ENCODE measurements at places on chromosomes 12 and 14. TPM values are rescaled to one million over a fixed set of nuclear protein-coding genes. Genes with fewer than 3 reads are reported as not detected.

GRCh38 chr14:38209572-38210557, 2.2 kb downstream of the SSTR1 start:
- DNase-seq: no peak

DNA sequence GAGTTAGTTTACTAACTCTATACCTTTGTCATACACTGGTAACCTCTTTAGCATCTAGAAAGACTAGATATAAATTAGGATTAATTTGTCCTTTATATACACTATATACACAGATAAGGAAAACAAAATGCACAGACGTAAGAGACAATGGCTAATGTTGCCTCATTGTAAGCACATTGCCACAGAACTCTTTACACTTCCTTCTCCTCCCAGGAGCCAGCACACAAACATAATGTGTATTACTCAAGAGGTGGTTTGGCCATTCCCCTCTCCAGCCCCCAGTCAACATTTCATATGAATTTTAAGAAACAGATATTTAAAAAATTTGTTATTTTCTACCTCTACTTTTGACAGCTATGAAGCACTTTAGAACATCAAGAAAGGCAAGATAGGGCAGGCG, 131.4 kb upstream of the OR4E1 start:
- no peak for DNase-seq

DNA sequence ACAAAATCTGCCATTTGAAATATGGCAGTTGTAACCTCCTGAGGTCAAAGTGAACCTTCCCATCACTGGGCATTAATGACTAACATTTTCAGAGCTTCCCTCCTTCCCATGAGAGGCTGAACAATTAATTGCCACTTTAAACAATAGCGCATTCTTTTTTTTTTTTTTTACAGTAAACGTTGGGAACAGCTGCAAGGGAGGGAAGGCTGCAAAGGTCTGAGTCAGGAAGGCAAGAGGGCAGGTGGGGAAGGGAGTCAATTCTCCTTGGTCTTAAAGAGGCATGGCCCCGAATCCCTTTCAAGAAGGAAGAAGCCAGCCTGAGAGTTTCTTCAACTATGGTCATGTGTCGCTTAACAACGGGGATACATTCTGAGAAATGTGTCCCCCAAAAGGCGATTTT, 41.0 kb upstream of the PLEKHG3 start:
- no peak for DNase-seq

- no peak for DNase-seq
Observed at GRCh38 chr12:19904819-19905218, 463.5 kb upstream of the PDE3A start.

Gene VRTN
- not detected for total RNA-seq

Gene FAM186B
- total RNA-seq: not detected

- DNase-seq: peak; percentile 63
Observed at GRCh38 chr12:55736780-55737580, 5.9 kb upstream of the GDF11 start.

DNA sequence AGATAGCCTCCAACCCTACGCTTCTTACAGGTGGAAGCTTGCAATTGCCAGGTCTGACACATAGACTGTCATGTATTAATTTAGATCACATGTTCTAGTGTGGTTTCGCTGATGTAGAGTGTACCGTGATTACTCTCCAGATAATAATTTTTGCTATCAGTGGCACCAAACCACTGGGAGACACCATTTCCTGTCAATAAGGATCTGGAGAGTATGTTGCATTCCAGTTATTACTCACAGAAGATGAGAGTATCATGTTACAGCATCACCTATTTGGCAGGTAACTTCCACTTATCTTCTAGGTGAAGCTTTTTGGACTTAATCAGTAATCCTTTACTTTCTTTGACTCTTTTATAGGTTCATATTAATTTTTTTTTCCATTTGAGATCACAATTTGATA, 147.2 kb downstream of the HELB start:
- no peak for DNase-seq

- DNase-seq: no peak
Observed at GRCh38 chr12:92079054-92079385, 66.6 kb downstream of the BTG1 start.

GRCh38 chr12:116735951-116736599, 1.8 kb downstream of the SPRING1 start:
- no peak for DNase-seq

Gene RESF1
- total RNA-seq: 6.2 TPM

Gene GPRC5D
- not detected for total RNA-seq

DNA sequence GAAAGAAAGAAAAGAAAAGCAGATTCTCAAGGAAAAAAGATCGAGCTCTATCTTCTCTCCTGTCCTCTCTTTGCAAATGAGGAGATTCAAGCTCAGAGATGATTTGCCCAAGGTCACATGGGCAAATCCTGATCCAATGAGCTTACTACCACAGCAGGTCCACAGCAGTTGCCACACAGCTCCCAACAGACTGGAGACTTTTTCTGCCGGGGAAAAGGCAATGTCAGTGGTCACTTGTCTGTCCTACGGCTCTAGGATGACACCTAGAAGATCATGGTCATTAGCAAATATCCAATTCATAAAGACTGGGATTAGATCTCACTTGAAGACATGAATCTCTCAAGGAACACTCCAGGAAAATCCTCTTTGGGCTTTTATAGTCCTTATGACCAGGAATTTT, 58.8 kb downstream of the TTC7B start:
- peak; percentile 90 for DNase-seq

DNA sequence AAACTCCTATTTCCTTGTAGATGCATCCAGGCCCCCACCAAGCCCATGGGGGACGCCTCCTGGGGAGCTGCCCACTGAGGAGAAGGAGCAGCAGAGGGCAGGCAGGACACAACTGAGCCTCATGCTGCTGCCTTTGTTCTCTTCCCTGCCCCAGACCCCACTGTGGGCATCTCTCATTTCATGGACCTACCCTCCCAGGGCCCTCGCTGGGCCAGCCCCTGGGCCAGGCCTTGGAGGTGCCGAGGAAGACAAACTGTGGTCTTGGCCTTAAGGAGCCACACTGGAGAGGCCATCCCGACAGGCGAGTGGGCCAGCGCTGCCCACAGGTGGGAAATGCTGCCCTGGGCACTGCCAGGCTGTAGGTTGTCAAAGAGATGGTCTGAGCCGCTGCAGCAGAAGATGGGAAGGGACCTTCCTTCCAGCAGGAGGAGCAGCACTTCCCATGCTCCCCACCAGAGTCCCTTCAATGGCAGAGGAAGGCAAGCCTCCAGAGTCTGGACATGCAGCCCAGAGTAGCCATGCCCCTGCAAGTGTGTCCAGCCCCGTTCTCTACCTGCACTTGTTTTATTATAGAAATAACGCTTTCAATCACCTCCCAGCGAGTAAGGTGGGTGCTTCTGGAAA, 147.4 kb downstream of the BCL11B start:
- DNase-seq: no peak

- no peak for DNase-seq
Observed at GRCh38 chr14:95686935-95687334, 709 bp downstream of the TCL1B start.

DNA sequence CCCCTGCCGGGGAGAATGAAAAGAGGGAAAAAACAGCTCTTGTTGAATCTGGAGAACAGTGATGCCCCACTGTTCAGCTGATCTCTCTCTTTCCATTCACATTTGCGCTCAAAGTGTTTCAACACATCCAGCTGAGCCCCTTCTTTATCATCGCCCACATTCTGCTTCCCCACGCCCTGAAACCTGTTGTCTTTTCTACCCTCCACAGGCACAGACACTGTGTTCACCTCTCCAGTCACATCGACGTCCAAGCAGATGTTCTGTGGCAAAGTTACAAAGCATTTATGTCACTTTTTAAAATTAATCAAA, 338.7 kb downstream of the EGLN3 start:
- no peak for DNase-seq

GRCh38 chr12:52506858-52507715, 13.1 kb downstream of the KRT5 start:
- peak; percentile 3 for DNase-seq

Gene NEUROD4
- total RNA-seq: not detected

- peak; percentile 56 for DNase-seq
Observed at GRCh38 chr14:95233702-95234241, 76.4 kb upstream of the DICER1 start.

Gene CRIP1
- 8.6 TPM for total RNA-seq

GRCh38 chr12:76384560-76384959, 36.3 kb upstream of the BBS10 start:
- DNase-seq: no peak

Gene MTERF2
- total RNA-seq: 21.3 TPM

GRCh38 chr14:60195179-60195810, 30.1 kb upstream of the DHRS7 start:
- no peak for DNase-seq

Gene LTBP2
- total RNA-seq: 33.4 TPM

- DNase-seq: no peak
Observed at GRCh38 chr12:13156277-13156676, 40.2 kb upstream of the EMP1 start.

DNA sequence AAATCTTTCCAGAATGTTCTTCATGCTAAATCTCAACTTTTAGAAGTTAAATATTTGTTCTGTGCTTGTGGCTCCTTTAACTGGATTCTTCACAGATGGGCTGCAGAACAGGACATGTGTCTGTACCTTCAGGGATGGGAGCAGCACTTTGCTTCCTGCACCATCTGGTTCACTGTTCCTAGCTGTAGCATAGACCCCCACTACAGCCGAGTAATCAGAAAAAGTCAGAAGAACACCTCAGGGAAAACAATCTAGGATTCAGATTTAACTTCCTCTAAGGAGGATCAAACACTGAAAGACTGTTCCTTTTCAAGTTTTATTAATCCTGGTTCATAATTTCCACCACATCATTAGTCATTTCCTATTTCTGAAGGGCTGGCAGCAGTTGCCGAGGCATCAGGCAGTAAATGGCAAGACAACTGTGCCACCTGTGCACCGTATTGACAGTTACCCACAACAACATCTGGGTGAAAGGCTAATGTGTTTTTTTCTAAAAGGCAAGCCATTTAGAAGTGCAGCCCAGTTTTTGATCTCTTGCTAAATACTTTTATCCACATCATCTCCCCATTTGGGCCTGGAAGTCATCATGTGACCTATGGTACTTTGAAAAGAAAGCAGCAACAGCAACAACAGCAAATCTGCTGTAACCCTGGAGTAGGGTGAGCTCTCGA, 212.8 kb upstream of the BMP4 start:
- no peak for DNase-seq

GRCh38 chr12:76284816-76285750, 63.1 kb downstream of the BBS10 start:
- DNase-seq: no peak

DNA sequence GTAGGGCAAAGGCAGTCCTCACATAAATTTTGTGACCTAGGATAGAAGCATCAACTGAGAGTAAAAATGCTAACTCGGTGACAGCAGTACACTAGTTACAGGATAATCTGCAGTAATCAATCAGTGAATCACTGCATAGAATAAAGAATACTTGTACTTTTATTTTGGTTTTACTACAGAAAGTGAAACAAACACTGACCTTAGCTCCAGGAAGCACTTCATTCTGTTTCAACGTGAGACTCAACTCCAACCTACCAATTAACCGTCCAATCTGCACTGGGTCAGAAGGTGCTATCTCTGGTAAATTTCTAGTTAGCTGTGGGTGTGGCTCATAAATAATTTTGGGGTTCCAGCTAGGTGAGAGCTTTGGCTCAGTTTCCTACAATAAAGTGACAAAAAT, 21.8 kb downstream of the ATG2B start:
- no peak for DNase-seq

Gene GZMH
- not detected for total RNA-seq

Gene SRRM4
- not detected for total RNA-seq

- no peak for DNase-seq
Observed at GRCh38 chr12:71169286-71169685, 11.5 kb upstream of the TSPAN8 start.

- DNase-seq: peak; percentile 45
Observed at GRCh38 chr12:55142669-55143565, 16.7 kb downstream of the OR9K2 start.

Gene SUPT16H
- total RNA-seq: 87.7 TPM

DNA sequence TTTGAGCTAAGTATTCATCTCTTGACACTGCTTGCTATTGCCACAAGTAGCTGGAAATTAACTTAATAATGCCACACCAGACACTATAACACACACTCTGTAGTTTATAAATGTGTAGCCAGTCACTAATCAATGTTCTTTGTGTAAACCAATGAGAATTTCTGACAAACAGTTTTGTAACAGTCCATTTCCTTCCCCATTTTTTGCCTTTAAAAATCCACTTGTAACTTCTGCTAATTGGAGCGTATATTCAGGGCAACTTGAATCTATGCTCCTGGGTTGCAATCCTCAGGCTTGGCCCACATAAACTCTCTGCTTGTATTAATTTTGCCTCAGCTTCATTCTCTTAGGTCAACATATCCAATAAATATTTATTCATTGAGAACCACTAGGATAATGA, 125.0 kb upstream of the DHRS4 start:
- no peak for DNase-seq

- DNase-seq: no peak
Observed at GRCh38 chr14:88333036-88333435, 10.0 kb upstream of the KCNK10 start.

GRCh38 chr12:105083551-105084105, 630 bp downstream of the ALDH1L2 start:
- peak; percentile 77 for DNase-seq

GRCh38 chr12:82645414-82645813, 41.3 kb upstream of the TMTC2 start:
- no peak for DNase-seq

- DNase-seq: no peak
Observed at GRCh38 chr14:105494606-105494929, 3.5 kb downstream of the TEDC1 start.

GRCh38 chr14:54652188-54652587, 85.3 kb downstream of the SAMD4A start:
- peak; percentile 41 for DNase-seq

GRCh38 chr12:106112145-106112821, 26.5 kb downstream of the NUAK1 start:
- DNase-seq: peak; percentile 42

Gene CEBPE
- total RNA-seq: not detected

Gene DHRS2
- total RNA-seq: 3.7 TPM
